M059J (cell line): ENCODE measurements at places on chromosomes 4 and X.

GRCh38 chr4:149884046-149884445, 68.4 kb upstream of the IQCM start:
- DNase-seq: peak; percentile 31

DNA sequence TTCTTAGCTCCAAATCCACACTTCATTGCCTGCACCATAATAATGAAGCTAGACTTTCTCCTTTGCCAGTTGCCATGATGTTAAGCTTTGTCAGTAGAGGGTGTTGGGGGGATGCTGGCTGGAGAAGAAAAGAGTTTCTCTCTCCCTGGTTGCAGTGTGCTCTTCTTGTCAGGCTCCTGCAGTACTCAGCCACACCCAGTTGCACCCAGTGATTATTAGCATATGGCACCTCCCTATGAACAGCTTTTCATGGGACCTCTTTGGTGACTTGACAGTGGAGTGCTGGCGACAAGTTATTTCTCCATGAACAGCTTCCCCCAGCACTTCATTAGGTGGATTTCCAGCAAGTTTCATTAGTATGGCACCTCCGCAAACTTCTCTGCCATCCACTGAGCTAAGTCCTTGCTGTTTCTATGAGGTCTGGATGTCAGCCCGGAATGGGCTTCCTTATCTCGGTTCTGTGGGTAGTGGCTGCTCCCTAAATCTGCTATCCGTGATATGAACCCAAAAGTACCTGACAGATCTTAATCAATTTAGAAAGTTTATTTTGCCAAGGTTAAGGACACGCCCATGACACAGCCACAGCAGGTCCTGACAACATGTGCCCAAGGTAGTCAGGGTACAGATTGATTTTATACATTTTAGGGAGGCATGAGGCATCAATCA, 18.8 kb upstream of the OTUD4 start:
- no peak for DNase-seq

- no peak for DNase-seq
These were observed 26.5 kb downstream of the ELF4 start for GRCh38 chrX:130083656-130084382.

GRCh38 chr4:15293711-15294110, 134.1 kb upstream of the C1QTNF7 start:
- DNase-seq: no peak

DNA sequence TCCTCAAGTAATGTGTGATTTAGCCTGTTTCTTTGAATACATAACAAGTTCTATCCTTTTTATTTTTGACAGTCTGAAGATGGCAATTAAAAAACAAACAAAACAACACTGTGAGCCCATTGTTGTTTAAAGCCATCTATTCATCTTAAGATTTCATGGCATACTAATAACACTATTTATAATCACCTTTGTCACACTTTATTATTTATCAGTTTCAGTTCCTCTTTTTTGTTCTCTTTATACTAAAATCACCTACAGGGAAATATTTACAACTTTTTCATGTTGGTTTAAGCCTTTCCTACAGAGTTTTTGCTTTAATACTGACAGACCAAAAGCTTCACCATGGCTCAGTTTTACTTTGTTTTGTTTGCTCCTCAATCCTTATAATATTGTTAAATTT, 247.4 kb upstream of the CTSO start:
- no peak for DNase-seq

GRCh38 chrX:130211415-130212186, 39.8 kb downstream of the RAB33A start:
- no peak for DNase-seq

GRCh38 chr4:40782876-40783275, 33.1 kb downstream of the NSUN7 start:
- no peak for DNase-seq

GRCh38 chr4:157043131-157043530, 32.8 kb upstream of the GLRB start:
- peak; percentile 70 for DNase-seq

DNA sequence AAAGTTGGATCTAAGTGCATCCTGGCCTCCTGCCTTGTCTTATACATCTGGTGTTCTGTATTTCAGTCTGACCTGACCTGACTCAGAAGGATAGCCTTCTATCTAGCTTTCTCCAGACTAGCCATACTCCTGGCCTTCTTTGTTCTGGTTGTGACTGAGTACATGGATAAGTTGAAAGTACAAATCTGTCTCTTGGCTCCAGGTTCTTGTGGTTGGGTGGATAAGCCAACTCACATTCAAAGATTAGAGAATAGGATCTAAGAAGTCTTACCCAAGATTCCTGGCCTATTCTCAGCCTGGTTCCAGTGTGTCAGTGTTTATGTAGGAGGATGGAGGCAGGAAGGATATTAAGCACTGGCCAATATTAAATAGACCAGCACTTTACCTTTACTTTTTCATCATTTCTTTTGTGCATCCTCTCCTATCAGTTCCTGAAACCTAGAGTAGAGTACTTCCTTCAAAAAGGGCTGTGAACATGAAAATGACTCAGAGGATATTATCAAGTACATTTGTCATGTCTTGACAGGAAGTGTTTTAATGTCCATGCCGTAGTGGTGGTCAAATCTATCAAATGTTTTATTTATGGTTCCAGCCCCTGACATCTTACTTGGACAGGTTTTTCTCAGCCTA, 123.5 kb downstream of the IL15 start:
- DNase-seq: peak; percentile 47

DNA sequence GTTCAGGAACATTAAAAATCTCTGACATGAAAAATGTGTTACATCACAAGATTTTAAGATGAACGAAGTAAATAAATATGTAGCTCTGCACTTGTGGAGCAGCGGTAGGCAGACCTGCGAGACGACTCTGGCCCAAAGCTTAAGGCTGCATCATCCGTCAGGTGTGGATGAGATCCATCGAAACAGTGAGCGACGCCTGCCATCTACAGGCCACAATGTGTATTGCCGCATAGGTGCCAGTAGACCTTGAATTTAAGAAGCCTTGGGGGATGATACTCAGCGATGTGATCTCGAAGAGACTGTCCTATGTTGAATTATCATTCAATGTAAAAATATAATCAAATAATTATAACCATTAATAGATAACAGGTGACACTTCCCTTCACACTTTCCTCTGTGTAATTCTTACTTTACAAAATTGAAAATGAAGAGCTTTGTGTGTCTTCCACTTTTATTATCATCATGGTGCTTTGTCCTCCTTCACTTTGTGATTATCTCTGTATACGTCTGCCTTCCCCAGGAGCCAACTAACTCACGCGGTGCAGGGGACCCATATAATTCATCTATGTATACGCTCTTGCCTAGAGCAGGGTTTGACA, 851.0 kb downstream of the RAB28 start:
- peak; percentile 52 for DNase-seq

- DNase-seq: peak; percentile 60
These were observed 286.2 kb upstream of the TET2 start for GRCh38 chr4:104860238-104861123.

- DNase-seq: no peak
These were observed 224.1 kb downstream of the PPP3CA start for GRCh38 chr4:101123231-101123630.

DNA sequence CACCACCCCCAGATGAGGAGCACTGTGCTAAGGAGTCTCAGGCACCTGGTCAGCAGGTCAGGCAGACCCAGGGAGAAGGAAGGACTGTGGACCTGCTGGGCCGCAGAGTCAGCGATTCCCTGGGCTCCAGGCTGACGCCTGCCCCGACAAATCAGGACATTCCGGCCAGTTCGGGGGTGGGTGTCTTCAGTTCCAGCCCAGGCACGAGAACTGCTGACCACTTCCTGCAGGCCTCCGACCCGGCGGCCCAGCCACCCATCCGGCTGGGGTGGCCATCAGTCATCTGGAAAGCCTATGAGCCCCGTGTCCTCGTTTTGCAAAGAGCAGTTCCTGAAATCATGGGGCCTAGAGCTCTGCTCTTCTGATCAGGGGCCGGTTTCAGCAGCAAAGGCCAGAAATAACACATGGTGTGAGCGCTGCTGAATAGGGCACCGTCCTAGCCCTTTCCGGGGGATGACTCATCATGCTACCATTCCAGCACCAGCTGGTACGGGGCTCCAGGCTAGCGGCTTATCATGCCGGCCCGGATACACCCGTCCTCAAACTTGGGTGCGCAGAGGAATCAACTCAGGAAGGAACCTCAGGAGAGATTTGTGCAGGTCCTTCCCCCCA, 7.8 kb upstream of the SH3TC1 start:
- DNase-seq: peak; percentile 69

DNA sequence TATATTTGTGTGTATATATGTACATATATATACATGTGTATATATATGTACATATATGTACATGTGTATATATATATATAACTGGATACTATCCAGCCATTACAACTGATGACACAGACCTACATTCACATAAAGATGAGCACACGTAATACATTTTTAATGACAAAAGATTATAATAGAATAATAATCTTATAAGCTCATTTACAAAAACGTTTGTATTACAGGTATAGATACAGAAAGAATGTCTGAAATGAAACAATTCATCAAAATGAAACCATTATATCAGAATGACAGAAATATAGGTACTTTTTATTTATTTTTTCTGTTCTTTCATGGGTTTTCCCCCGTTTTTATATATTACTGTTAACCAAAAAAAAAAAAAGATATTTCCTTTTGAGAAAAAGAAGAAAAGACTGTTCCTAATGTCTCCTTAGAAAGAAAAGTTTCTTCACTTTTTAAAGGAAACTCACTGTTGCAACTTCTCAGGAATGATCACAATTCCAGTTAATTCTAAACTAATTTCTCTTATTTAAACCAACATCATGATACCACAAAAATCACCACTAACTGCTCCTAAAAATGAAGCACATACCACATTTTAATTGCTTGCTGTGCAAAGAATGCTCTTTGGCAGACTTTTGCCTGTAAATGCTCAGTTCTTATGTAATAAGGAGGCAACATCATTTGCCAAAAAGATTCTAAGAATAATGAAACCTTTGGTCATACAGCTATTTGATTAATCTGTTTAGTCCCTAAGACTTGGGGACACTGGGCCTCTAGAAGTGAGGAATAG, 18.9 kb downstream of the LEF1 start:
- peak; percentile 25 for DNase-seq
